ENCODE measurements at places on chromosomes 12 and 14. TPM values are rescaled to one million over a fixed set of nuclear protein-coding genes. Genes with fewer than 3 reads are reported as not detected.

DNA sequence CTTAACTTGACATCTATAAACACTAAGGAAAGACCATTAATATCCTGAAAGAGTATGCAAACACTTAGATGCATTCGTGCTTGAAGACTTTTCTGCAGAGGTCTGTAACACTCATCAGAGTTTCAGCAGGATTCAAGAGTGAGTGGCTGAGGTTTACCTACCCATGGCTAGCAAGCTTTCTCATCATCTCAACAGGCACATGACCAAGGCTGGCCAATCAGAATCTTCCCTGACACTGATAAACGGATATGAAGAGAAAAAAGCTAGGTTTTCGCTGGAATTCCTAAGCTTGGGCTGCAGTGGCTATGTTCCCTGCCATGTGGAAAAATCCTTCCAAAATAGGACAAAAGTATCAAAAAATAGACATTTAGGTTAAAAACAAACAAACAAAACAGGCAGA is 162.1 kb upstream of the USP15 start:
- peak; percentile 3 for DNase-seq

GRCh38 chr14:49545716-49546115 is 40.5 kb downstream of the RPS29 start:
- DNase-seq, result no peak

GRCh38 chr14:71449316-71450055 is 482.7 kb upstream of the RGS6 start:
- DNase-seq, result no peak

GRCh38 chr14:85934886-85935254 is 404.9 kb downstream of the FLRT2 start:
- no peak for DNase-seq

GRCh38 chr14:51513281-51513680 is 138.4 kb upstream of the FRMD6 start:
- DNase-seq, result no peak

DNA sequence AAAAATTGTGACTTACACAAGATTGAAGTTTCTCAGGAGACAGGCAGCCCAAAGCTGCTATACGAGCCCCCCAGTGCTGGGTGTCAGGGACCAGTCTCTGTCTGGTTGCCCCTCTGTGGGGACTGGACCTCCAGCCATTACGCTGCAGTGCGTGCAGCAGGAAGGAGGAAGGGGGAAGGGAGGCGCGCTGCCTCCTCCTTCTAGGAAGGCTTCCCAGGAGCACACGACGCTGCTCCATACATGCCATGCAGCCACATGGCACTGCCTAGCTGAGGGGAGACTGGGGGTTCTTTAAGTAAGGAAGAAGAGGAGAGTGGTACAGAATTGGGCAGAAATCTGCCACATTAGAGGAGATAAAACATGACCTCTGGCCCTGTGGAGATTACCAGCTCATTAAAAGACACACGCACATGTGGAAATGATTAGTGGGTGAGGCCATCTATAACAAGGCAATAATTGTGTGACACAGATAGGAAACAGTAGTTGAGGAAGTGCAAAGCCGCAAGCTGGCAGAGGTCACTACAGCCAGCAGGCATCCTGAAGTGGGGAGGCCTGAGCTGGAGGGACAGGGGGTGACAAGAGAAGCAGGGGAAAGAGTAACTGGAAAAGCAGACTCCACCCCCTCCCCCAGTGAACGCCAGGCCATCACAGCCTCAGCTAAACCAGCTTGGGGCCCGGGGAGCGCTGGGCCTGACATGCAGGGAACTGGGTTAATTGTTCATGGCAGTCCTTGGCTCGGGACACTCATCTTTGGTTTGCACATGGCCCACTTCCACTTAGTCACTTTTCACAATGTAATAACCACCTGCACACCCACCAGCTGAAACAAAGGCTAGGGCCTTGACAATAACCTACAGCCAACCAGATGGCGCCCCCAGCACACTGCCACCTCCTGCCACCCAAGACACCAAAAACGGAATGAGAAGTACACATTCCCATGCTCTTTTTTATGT is 39.6 kb downstream of the CCDC88C start:
- DNase-seq, result no peak

- no peak for DNase-seq
Observed at GRCh38 chr12:51589557-51590176, 1.4 kb upstream of the SCN8A start.

DNA sequence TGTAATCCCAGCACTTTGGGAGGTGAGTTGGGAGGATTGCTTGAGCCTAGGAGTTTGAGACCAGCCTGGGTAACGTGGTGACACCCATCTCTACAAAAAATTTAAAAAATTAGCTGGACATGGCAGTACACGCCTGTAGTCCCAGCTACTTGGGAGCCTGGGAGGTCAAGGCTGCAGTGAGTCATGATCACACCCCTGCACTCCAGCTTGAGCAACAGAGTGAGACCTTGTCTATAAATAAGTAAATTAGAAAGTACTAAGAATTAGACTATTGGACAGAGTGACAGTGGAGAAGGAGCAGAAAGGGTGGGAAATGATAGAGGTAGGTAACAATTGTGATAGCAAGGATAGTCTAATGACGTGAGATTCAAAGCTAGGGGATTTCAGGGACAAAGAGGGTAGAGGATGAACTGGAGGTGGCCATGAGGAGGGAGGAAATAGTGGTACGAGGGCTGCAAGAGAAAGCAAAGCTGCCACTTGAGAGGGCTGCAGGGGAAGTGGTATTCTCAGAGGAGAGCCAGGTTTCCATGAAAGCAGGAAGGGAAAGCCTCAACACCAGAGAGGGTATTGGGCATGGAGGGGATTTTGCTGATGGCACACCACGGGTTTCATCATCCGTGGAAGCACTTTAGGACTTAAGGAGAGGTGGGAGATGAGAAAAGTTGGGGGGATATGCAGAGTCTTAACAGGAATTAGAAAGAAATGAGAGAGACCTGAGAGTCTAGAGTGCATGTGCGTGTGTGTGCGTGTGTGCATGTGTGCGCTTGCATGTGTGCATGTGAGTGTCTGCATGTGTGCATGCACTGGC is 85.6 kb downstream of the SYNE2 start:
- no peak for DNase-seq

GRCh38 chr12:16165506-16165905 is 112.0 kb downstream of the SLC15A5 start:
- no peak for DNase-seq

DNA sequence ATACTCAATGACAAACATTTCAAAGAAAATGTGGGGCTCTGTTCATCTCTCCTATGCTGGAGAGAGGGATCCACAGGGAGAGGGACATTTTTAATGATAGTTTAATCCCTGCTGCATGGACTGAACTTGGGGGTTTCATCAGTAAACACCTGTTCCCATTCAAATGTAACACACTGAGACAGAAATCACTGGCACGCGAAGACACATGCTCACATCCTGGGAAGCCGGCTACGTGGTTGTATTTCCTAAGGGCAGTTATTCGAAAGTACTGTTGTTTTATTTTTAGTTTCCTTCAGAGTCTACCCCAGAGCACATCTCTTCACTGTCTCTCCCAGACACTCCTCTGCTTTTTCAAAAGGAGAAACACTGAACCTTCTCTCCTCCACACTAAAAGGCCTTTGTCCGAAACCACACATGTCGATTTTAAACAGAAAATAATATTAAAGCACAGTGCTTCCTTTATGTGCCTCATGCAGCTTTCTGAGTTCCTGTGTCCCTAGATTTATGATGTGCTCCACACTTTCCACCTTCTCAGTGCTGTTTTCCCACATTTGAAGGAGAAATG is 52.8 kb downstream of the PTHLH start:
- no peak for DNase-seq

DNA sequence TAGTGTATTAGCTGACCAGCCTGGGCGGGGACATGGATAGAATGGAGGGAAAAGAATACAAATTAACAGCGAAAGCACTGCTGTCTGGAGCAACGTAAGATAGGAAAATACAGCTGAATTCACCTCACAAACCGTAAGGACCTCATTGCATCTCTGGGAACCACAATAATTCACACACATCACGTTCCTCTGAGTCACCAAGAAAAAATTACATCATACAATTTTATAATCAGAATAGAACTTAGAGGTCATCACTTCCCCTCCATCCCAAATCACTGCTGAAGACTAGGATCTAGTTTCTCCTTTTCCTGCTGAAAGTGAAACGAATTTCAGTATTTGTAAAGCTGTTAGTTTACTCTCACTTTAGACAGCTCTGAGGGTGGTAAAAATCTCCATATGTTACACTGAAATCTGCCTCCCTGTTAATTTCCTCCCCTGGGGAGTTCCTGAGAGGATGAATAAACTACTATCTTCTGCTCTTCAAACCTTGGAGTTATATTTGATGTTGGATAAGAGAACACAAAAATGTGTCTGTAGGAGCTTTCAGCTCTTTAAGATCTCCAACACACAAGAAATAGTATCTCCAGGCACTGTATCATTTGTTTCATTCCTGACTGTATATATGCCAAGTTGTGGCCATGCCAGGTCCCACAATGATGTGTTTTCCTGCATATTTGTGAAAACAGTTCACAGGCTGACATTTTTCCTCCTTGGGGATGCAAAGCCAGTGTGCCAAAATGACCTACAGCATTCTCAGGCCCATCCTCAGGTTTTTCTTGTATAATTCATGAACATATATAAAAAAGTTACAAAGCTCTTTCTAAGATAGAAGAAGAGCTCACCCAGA is 63.8 kb upstream of the SSTR1 start:
- no peak for DNase-seq

- DNase-seq, result no peak
Observed at GRCh38 chr12:14777271-14777670, 26.0 kb downstream of the WBP11 start.

- no peak for DNase-seq
Observed at GRCh38 chr12:105378911-105379310, 48.4 kb downstream of the C12orf75 start.

DNA sequence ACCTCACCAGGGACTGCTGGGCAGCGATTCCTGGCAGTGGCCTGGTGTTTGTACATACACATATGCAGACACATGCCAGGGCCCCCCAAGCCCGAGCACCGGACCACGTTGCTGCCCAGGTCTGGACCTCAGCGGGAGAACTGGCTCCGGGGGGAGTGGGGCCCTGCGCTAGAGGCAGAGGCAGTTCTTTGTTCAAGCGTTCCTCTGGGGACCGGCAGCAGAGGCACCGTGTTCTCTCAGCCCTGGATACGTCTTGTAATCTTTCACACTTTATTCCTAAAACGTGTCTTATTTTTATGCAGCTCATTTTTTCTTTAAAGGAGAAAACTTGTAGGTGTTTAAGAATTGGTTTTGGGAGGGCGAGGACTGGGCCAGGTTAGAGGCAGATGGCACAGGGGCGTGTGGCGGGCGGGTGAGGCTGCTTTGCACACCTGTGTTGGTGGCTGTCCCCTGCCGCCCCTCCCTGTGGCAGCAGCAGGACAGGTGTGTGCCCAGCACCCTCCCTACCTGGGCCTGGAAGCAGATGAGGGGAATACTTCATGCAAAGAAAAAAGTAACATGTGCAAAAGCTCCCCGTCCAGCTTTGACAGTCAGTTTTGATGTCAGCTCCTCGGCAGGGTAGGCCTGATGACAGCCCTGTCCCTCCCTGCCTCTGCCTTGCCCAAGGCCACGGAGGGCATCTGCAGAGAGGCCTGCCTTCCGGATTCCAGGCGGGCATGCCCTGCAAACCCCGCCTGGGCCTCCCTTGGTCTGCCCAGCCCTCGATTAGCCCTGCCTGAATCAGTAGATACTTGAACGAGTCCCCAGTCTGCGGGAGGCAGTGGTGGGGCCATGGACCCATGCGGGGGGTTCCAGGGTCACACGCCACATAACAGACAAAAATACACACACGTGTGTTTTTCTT is 7.0 kb upstream of the PUS1 start:
- no peak for DNase-seq

- no peak for DNase-seq
Observed at GRCh38 chr14:101500061-101500460, 61.2 kb upstream of the DIO3 start.

DNA sequence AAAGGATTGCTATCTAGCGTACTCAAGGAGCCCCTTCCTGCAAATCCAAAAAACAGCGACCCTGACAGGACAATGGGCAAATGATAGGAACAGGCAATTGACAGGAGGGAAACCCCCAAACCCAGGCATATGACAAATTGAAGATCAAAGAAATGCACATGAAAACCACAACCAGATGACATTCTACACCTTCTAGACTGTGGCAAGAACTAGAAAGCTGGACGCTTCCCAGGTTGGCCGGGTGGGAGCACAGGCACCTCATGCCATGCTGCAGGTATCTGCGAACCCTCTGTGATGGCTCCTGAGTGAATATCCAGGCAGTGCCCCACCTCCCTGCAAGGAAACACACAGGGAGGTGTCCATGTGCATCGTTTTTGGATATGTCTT is 37.1 kb downstream of the CMKLR1 start:
- no peak for DNase-seq

GRCh38 chr14:97377550-97377949 is 580.4 kb downstream of the VRK1 start:
- DNase-seq, result no peak

DNA sequence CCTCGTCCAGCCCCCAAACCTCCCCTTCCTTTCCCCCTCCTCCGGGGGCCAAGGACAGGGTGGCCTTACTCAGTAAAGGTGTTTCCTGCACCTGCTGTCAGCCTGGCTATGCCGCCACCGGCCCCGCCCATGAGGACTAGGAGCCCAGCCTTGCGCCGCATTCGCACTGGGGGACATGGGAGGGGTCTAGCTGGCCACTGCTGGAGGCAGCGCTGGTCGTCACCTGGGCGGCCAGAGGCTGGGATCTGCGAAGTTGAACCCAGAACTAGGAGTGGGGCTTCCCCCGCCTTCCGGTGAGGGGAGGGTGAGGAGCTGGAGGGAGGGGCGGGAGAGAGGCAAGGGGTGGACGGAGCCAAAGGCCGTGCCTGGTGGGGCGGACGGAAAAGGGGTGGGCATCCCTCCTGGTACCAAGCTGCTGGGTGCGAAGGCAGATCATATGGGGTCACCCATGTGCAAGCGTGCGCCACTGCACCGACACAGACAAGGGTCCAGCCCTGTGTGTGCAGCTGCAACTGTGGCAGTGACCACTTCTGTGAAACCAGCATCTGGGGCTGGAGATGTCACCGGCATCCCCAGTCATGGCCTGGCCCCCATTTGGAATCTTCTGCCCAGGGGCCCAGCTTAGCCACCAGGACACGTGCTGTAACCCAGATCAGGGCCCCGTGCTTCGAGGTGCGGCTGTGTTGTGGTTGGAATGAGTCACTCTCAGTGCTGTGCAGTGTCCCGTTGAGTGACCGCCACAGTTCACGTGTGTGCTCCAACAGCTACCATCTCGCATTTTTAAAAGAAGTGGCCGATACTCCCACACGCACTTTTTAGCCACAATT is 8.5 kb downstream of the AMN start:
- DNase-seq, result no peak

DNA sequence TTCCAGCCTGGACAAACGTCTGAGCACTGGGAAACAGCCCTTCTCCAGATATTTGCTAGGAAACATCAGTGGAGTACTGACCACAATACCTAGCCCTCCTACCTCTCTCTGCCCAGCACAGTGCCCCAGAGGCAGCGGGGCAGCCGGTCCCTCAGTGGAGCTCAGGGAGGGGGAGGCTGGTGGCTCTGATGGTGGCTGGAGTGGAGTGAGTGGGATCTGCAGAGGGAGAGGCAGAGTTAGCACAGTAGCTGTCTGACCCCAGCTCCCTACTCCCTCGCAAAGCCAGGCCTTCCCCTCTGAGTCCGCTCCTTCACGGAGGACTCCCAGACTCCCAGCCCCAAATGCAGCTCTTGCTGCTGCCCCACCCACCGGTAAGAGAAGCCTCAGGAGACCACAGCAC is 30.0 kb downstream of the NCKAP5L start:
- DNase-seq, result no peak

GRCh38 chr14:101147848-101148247 is 244.3 kb upstream of the RTL1 start:
- no peak for DNase-seq

- no peak for DNase-seq
Observed at GRCh38 chr14:72433511-72433910, 460.4 kb downstream of the DPF3 start.

PRB2 gene
- polyA plus RNA-seq, result not detected

MYRFL gene
- polyA plus RNA-seq, result 1.2 TPM

LRP1-AS gene
- not detected for polyA plus RNA-seq

WNT1 gene
- polyA plus RNA-seq, result not detected

All from right renal cortex interstitium (tissue), 3 donors.